ENCODE measurements at places on chromosomes 5 and 9.

GRCh38 chr5:55104036-55104772 is 1.8 kb downstream of the GZMA start:
- H3K36me3 ChIP-seq = peaks cover 49% of the 10 kb centered on the region
- H3K27ac ChIP-seq = peak overlapping the region; percentile 85
- peak overlapping the region; percentile 91 for H3K4me3 ChIP-seq

- no peak overlapping the region for H3K4me3 ChIP-seq
- DNase-seq = no peak
- H3K27ac ChIP-seq = no peak overlapping the region
- H3K27me3 ChIP-seq = no peaks in the 10 kb centered on the region
- peaks cover 4% of the 10 kb centered on the region for H3K36me3 ChIP-seq
Measured at GRCh38 chr5:88262116-88262515, 6.5 kb downstream of the TMEM161B start.

DNA sequence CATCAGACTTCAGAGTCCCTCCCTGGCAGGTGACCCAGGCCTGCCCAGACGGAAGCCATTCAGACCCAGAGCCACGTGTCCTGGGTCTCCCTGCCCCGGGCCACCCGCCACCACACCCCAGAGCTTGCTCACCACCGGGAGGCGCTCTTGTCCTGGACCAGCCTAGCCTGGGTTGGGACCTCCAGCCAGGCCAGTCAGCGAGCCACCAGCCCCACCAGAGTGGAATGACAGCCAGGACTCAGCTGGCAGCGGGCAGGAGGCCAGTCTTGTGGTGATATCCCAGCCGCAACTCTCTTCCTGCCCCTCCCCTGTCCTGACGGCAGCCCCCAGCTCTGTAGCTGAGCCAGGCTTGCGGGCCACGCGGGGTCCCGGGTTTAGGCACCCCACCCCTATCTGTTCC is 1.7 kb upstream of the PTGDS start:
- no peaks in the 10 kb centered on the region for H3K36me3 ChIP-seq
- H3K27me3 ChIP-seq = no peaks in the 10 kb centered on the region
- no peak overlapping the region for H3K27ac ChIP-seq
- peaks cover 21% of the 10 kb centered on the region for H3K4me1 ChIP-seq

- H3K4me1 ChIP-seq = no peaks in the 10 kb centered on the region
- peaks cover 1% of the 10 kb centered on the region for H3K36me3 ChIP-seq
- H3K4me3 ChIP-seq = no peak overlapping the region
- peaks cover 34% of the 10 kb centered on the region for H3K27me3 ChIP-seq
- no peak overlapping the region for H3K27ac ChIP-seq
- DNase-seq = no peak
Measured at GRCh38 chr5:149046196-149046829, 16.5 kb downstream of the SH3TC2 start.

DNA sequence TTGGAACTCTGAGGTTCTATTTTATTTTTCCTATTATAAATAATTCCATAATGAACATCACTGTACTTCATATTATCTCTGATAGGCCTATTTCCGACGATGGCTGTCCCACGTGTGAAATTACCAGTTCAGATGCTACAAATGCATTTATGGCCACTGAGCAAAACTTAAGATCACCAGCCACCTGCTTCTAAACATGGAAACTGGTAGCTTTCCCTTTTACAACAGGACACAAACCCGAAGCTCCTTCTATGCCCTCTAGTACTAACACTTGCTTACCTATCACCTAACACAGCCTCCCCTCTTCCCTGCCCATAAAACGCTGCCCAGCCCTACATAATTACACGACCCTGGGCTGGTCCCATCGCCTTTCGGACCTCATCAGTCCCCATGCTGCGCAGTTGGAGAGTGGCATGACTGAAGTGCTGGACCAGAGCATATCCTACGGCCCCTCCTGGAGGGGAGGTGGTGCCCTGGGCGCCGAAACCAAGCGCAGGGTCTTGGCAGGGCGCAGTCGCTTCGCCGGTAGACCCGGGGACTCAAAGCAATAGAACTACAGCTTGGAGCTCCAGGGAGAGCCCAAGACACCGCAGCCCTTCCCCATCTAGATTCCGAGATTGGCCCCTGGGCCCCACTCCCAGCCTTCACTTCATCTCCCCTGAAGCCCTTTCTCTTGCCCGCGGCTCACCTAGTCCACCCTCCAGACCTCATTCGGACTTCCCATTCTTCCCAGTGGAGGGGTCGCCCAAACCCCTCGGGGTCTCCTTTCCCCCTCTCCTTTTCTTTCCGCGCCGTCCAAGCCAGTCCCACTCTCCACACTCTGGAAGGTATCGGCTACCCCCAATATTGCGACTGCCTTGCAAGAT is 1.0 kb upstream of the SAP30L start:
- H3K4me3 ChIP-seq = peak overlapping the region; percentile 98
- peaks cover 67% of the 10 kb centered on the region for H3K4me1 ChIP-seq
- peak overlapping the region; percentile 96 for H3K27ac ChIP-seq
- no peak for DNase-seq
- H3K27me3 ChIP-seq = no peaks in the 10 kb centered on the region
- H3K36me3 ChIP-seq = peaks cover 36% of the 10 kb centered on the region

DNA sequence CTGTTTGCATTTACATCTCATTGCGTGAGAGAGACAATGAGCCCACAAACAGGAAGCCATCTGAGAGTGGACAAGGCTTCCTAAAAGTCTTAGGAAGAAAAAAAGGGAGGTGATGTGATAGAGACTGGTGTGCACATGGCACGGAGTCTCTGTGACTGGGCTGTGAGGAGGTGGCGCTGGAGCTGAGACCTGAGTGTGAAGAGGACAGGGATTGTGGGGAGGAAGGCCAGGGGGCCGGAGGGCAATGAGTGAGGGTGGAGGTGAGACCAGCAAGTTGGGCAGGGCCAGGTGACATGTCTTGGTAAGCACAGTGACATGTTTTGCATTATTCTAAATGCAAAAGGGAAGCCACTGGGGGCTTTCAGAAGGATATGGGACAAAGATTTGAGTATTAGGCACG is 45.0 kb downstream of the TSPAN17 start:
- peaks cover 82% of the 10 kb centered on the region for H3K27me3 ChIP-seq
- no peak for DNase-seq
- H3K4me3 ChIP-seq = no peak overlapping the region
- H3K27ac ChIP-seq = no peak overlapping the region
- H3K36me3 ChIP-seq = no peaks in the 10 kb centered on the region

- H3K27me3 ChIP-seq = no peaks in the 10 kb centered on the region
- DNase-seq = no peak
- no peak overlapping the region for H3K27ac ChIP-seq
- H3K4me1 ChIP-seq = no peaks in the 10 kb centered on the region
- H3K4me3 ChIP-seq = no peak overlapping the region
- no peaks in the 10 kb centered on the region for H3K36me3 ChIP-seq
Measured at GRCh38 chr9:110089681-110090370, 118.1 kb downstream of the C9orf152 start.

GRCh38 chr5:152380415-152381123 is 24.5 kb downstream of the NMUR2 start:
- H3K27ac ChIP-seq = no peak overlapping the region
- no peak for DNase-seq
- peaks cover 13% of the 10 kb centered on the region for H3K27me3 ChIP-seq
- H3K36me3 ChIP-seq = no peaks in the 10 kb centered on the region
- H3K4me3 ChIP-seq = no peak overlapping the region

DNA sequence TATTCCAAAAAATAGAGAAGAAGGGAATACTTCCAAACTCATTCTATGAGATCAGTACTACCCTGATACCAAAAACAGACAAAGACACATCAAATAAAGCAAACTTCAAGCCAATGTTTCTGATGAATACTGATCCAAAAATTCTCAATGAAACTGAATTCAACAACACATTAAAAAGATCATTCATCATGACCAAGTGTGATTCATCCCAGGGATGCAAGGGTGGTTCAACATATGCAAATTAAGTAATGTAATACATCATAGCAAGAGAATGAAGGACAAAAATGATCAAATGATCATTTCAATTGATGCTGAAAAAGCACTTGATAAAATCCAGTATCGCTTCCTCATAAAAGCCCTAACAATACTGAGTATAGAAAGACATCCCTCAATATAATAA is 4.9 kb upstream of the RCL1 start:
- peaks cover 47% of the 10 kb centered on the region for H3K27me3 ChIP-seq
- H3K4me3 ChIP-seq = no peak overlapping the region
- no peak for DNase-seq
- H3K36me3 ChIP-seq = peaks cover 8% of the 10 kb centered on the region
- H3K4me1 ChIP-seq = peaks cover 7% of the 10 kb centered on the region

- H3K27ac ChIP-seq = no peak overlapping the region
- peaks cover 54% of the 10 kb centered on the region for H3K27me3 ChIP-seq
- DNase-seq = no peak
- peaks cover 6% of the 10 kb centered on the region for H3K4me1 ChIP-seq
- no peak overlapping the region for H3K4me3 ChIP-seq
- H3K36me3 ChIP-seq = peaks cover 3% of the 10 kb centered on the region
Measured at GRCh38 chr5:589173-589572, 23.0 kb upstream of the CEP72 start.

DNA sequence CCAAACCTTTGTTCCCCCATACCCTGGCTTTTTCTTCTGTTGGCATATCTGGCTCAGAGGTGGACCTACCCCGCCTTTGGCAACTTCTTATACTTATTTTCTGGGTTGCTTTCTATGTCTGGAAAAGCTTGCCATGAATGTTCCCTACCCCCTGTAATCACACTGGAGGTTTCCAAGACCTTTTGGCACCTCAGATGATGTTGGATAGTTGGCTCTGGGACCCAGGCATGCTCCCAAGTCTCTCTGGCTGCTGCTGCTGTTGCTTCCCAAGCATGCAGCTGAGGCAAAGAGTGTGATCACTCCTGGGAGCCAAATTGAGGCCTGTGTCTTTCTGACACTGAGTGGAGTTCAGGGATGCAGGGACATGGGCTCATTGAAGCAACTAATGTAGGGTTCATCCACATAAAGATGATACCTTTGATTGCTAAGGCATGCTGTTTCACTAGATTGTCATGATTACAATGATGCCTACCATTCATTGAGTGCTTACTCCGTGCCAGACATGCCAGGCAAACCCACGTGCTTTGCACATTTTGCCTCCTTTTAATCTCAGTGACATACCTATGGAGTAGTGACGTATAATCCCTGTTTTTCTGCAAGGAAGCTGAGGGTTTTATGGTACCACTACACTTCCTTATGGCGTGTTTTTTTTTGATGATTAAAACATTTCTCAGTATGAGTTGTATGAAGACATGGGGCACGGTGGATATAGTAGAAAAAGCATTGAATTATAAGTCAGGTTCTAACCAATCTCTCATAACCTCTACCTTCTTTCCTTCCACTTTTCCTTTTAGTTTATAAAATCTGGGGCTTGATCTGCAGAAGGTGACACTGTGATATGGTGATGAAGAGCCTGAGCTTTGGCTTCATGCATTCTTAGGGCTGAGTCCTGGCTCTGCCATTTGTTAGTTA is 73.1 kb downstream of the ARHGAP26 start:
- peaks cover 2% of the 10 kb centered on the region for H3K36me3 ChIP-seq
- no peaks in the 10 kb centered on the region for H3K27me3 ChIP-seq
- H3K4me3 ChIP-seq = no peak overlapping the region
- peak overlapping the region; percentile 62 for H3K27ac ChIP-seq

GRCh38 chr5:79560771-79561524 is 47.0 kb upstream of the HOMER1 start:
- H3K27me3 ChIP-seq = no peaks in the 10 kb centered on the region
- peaks cover 8% of the 10 kb centered on the region for H3K4me1 ChIP-seq
- peak overlapping the region; percentile 63 for H3K27ac ChIP-seq
- DNase-seq = no peak
- H3K4me3 ChIP-seq = no peak overlapping the region

DNA sequence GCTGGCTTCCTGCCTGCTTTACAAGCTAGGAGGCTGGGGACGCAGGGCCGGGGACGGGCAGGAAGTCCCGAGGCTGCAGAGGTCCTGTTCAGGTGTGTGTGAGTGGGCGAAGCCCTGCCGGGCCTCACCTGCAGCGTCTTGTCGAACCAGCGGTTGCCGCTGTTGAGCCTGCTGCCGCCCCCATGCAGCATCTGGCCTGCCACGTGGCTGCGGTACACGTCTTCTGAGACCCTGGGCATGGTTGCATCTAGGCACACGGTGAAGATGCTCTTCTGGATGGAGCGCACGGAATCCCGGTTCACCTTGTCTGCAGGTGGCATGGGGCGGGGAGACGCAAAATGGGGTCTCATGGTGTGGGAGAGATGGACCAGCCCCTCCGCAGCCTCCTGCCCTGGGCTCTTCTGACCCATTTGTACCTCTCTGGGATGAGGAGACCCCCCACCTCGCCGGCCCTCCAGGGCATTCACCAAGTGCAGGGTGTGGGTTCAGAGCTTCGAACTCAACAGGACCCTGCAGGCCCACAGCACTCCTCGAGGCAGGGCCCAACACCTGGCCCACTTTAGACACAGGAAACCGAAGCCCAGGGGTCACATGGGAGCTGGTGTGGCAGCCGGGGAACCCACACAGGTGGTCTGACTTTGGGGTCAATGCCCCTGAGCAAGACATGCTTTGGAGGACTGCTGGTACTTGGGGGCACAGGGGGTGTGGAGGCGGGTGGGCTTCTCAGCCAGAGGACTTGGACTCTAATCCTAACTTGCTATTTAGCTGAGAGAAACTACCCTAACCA is 10.0 kb downstream of the CRAT start:
- no peaks in the 10 kb centered on the region for H3K4me1 ChIP-seq
- no peak for DNase-seq
- H3K4me3 ChIP-seq = no peak overlapping the region
- no peak overlapping the region for H3K27ac ChIP-seq

- no peak overlapping the region for H3K4me3 ChIP-seq
- peaks cover 20% of the 10 kb centered on the region for H3K4me1 ChIP-seq
- no peaks in the 10 kb centered on the region for H3K36me3 ChIP-seq
- no peak for DNase-seq
- peak overlapping the region; percentile 58 for H3K27ac ChIP-seq
Measured at GRCh38 chr5:91332267-91333045, 50.7 kb downstream of the ARRDC3 start.

GRCh38 chr5:37881359-37881758 is 41.5 kb upstream of the GDNF start:
- H3K36me3 ChIP-seq = no peaks in the 10 kb centered on the region
- H3K27ac ChIP-seq = no peak overlapping the region
- H3K27me3 ChIP-seq = peaks cover 39% of the 10 kb centered on the region
- no peak for DNase-seq
- no peak overlapping the region for H3K4me3 ChIP-seq

DNA sequence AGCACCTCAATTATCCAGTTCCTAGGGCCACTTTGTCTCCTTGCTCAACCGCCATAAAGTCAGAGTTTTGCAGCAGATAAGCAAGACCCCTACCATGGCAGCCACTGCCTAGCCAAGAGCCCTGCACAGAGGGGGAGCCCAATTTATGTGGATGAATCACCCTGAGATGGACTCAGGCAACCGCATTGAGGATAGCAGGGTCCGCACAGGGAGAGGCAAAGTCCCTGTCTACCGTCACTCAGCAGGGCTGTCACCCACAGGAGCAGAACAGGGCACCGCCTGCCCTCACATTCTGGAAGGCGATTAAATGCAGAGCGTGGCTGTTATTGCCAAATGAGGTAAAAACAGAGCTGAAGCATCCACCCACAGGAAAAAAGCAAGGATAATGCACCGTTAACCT is 1.7 kb downstream of the FBP2 start:
- no peak for DNase-seq
- peaks cover 57% of the 10 kb centered on the region for H3K27me3 ChIP-seq
- H3K27ac ChIP-seq = no peak overlapping the region
